ENCODE measurements at places on chromosomes 5 and 9.

- DNase-seq: peak; percentile 67
These were observed 268.6 kb downstream of the NR3C1 start for GRCh38 chr5:143134900-143135299.

- DNase-seq: peak; percentile 82
These were observed 17.1 kb upstream of the ANXA6 start for GRCh38 chr5:151174612-151175101.

- DNase-seq: peak; percentile 79
These were observed 18.3 kb upstream of the TNFSF15 start for GRCh38 chr9:114824110-114824509.

DNA sequence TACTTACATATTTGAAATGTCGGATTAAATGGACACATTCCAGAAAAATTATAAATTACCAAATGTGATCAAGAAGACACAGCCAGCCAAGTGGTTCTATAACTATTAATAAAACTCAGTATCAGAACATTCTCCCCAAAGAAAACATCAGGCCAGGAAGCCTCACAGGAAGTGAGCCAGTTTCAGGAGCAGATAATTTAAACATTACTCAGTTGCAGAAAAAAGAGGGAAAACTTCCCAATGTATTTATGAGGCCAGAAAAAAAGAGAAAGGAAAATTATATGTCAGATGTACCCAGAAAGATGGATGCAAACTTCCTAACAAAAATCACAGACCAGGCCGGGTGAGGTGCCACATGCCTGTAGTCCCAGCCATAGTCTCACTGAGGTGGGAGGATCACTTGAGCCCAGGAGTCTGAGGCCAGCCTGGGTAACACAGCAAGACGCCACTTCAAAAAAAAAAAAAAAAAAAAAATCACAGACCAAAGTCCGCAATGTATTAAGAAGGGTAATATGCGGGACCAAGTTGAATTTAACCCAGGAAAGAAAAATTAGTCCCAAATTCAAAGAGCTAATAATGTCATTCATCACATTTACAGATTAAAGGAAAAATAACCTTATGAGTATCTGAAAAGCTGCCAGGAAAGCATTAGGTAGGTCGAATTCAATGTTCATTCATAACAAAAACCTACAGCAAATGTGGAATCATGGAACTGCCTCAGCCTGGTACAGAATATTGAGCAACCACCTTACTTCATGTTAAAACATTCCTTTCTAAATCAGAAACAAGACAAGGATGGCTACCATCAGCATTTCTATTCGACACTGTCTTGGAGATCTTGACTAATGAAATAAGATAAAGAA is 37.2 kb upstream of the NRARP start:
- DNase-seq: no peak

DNA sequence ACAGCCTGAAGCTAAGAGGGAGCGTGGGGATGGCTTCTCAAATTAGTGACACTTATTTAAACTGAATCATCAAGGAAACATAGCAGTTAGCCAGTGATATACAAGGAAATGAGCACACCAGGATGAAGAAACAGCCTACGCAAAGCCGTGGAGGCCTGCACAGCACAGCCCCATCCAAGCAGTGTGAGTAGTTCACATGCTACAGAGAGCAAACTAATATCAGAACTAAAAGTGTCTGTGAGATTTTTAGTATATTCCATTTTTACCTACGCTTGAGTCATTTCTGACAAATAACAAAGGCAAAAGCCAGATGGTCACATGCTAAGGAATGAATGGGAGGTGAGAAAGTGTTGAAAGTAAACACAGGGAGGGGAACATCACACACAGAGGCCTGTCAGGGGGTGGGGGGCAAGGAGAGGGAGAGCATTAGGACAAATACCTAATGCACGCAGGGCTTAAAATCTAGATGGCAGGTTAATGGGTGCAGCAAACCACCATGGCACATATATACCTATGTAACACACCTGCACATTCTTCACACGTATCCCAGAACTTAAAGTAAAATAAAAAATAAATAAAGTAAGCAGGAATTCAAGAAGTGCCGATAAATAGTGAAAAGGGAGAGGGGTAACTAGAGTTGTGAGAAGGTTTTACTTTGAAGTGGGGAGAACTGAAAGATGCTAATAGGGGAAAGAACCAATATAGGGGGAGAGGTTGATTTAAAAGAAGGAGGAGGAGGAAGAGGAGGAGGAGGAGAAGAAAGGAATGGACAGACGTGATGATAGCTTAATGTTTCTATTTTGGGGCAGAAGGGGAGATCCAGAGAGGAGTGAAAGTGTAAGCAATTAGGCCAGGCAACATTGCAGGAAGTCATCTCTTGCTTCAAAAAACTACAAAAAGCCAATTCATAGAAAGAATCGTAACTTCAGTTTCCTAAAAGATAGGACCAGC is 100.9 kb upstream of the PTGER4 start:
- DNase-seq: no peak

- no peak for DNase-seq
These were observed 576.9 kb downstream of the EBF1 start for GRCh38 chr5:158522776-158523175.

- peak; percentile 19 for DNase-seq
These were observed 70.1 kb upstream of the NXNL2 start for GRCh38 chr9:88464851-88465250.

- DNase-seq: no peak
These were observed 29.2 kb downstream of the HSPA4 start for GRCh38 chr5:133081036-133081435.

DNA sequence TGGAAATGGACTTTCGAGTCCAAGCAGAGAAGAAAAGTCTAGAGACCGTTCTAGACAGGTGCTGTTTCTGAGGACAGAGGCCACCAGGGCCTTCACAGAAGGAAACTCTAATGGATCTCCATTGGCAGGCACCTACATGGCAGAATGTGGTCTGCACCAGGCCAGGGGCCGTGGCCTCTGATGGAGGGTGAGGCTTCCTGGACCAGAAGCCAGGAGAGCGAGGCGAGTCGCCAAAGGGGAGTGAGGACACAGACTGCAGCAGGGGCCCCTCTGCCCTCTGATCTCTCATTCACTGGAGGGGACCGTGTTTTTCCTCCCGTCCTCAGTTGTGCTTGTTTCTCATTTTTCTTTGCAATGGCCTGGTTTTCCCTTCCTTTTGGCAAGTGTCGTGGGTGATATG is 41.1 kb downstream of the ALG2 start:
- DNase-seq: no peak

GRCh38 chr9:127199001-127199791 is 65.4 kb upstream of the GARNL3 start:
- peak; percentile 70 for DNase-seq

DNA sequence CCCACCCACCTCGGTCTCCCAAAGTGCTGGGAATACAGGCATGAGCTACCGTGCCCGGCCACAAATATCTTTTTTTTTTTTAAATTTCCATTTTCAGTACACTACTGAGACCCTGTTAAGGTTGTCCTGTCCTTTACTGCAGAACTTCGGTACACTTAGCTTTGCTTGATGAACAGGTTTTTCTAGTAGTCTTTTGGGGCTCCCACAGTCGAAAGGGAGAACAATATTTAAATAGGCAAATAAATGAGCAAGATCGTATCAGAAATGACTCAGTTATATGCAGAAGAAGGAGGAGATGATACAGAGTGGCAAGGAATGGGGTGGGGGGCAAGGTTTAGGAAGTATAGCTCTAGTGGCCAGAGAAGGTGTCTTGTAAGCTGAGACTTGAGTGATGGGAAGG is 52.7 kb downstream of the MSX2 start:
- no peak for DNase-seq

DNA sequence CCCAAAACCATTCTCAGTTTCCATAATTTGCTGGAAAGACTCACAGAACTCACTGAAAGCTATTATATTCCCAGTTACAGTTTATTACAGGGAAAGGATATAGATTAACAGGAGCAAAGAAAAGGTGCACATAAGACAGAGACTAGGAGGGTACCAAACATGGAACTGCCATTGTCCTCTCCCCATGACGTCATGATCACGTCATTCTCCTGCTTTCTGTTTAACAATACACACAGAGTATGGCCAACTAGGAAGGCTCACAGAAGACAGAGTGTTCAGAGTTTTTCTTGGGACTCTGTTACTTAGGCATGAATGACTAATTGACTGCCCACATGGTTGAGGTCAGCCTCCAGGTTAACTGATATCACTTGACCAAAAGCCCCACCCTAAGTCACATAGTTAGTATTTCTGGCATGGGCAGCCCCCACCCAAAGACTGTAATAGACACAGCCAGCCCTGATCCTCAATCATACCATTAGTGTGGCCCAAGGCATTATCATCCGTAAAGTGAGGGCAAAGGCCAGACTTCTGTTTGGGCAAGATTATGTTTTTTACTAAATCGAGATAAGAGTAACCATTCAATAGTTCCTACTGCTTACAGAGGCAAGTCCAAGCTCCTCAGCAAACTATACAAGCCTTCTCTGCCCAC is 353.5 kb upstream of the POU5F2 start:
- DNase-seq: peak; percentile 44

- no peak for DNase-seq
These were observed 84.9 kb upstream of the NR3C1 start for GRCh38 chr5:143488381-143488780.

DNA sequence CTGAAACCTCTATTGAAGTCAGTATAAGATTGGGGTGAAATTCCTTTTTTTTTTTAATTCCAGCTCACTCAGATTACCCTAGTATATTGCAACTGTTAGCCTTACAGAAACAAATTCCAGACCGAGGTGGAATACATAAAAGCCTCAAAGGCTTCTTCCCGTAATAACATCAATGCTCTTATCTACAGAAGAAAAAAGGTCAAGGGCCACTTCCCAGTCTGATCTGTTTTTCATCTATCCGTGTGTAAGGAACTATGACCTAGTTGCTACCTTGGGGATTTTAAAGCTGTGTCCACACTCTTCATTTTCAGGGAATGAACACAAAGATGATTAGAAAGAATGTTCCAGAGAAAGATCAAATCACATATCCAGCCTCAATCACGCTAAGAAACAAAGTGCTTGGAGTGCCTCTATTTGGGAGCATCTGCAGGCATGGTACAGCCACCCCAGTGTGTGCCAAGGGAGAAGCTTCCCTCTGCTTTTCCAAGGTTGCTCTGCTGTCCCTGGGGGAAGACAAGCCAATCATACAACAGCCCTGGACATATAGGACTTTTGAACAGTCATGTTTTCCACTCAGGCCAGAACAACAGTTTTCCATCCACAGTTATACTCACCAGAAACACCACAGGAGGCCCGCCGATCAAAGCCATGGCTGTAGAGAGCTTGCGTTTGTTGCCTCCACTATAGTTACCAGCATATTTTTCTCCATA is 23.5 kb downstream of the NIPSNAP3B start:
- no peak for DNase-seq

- DNase-seq: no peak
These were observed 149.1 kb downstream of the TLE1 start for GRCh38 chr9:81540142-81540710.

DNA sequence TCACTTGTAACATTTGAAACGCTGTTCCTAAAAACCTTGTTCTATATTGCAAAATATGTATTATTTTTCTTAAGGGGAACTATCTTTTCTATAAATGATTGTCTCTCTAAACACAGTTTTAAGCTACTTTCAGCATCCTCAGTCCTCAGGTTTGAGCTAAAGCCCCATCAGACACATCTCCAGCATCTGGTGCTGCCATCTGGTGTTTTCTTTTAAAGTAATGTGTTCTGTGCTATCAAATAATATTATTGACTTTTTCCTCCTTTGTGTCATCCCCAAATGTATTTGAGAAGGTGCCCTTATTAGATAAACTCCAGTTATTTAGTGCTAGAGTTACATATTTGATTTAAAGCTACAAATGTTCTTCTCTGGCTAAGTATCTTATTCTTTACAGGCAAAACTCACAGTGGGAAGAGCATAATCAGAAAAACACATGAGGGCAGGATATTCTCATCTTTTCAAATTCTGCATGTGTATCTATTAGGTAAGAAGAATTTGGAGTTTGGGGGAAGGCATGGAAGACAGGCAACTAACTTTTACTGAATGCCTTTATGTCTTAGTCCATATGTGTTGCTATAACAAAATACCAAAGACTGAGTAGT is 27.5 kb downstream of the ZNF474 start:
- DNase-seq: peak; percentile 69

DNA sequence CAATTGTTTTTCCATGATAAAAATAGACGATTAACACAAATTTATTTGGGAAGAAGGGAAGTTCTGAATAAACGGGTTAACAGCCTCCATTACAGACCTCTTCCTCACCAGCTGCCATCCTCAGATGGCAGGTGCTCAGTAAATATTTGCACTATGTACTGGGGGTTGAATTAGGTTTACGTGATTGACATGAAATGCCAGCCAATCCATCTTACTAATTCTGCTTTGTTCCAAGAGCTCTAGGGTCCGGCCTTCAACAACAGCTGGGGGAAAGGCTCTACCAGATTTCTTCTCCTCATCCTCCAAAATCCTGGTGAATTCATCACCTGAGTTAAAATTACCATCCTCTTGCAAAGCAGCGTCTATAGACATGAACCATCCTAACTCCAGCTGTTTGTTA is 104.6 kb downstream of the MTX3 start:
- no peak for DNase-seq

GRCh38 chr9:137317718-137318511 is 15.8 kb upstream of the NRARP start:
- DNase-seq: no peak

DNA sequence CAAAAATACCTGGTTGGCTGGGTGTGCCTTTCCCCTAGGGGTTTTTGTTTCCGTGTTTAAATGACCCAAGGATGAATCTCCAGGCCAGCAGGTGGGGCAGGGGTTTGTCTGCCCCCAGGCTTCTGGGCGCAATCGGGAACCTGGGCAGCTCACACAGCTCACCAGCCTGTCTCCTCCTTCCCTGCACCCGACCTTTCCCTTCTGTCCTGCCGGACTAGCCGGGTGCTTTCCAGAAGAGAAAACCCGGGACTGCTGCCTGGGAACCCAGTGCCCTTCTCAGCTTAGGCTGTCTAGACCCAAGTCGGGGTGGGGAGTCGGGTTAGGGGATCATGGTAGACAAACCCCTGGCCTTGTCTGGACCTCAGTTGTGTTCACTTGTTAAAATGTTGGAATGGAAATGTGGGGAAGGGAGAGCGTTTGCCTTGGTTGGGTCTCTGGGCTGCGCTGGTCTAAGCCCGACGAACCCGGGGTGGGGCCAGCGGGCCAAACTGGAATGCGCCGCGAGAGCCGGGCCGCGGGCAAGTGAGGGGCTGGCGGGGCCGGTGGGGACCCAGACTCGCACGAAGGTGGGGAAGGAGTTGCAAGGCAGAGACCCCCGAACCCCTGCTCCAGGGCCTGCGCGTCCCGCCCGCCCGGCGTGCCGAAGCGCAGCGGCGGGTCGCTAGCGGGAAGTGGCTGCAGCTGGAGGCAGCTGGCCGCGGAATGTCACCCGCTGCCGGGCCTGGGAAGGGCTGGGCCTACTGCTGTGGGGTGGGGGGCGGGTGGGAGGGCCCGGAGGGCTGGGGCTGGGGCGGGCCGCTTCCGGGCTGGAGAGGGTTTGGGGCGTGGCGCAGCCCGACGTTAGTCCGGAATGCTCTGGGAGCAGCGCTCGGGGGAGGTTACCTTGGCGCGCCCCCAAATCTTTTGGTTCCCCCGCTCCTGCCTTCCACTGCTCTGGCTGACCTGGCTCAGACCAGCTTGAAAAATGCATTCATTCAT is 84.6 kb downstream of the DAB2IP start:
- no peak for DNase-seq

All from LHCN-M2 (cell line).